Lung (tissue), 17 donors: ENCODE measurements at places on chromosomes 3 and 15. TPM values are rescaled to one million over a fixed set of nuclear protein-coding genes. Genes with fewer than 3 reads are reported as not detected.

AMT gene
- polyA plus RNA-seq: 3.8 TPM

OXTR gene
- polyA plus RNA-seq: 1.2 TPM

TUSC7 gene
- not detected for polyA plus RNA-seq

HCLS1 gene
- polyA plus RNA-seq: 31.0 TPM

CCDC13 gene
- polyA plus RNA-seq: 2.0 TPM

TEX55 gene
- polyA plus RNA-seq: not detected

RLBP1 gene
- polyA plus RNA-seq: not detected

ABHD10 gene
- polyA plus RNA-seq: 21.6 TPM

GOLGA8M gene
- polyA plus RNA-seq: 0.10 TPM

PTX3 gene
- 626 TPM for polyA plus RNA-seq

HES1 gene
- 16.5 TPM for polyA plus RNA-seq

DNA sequence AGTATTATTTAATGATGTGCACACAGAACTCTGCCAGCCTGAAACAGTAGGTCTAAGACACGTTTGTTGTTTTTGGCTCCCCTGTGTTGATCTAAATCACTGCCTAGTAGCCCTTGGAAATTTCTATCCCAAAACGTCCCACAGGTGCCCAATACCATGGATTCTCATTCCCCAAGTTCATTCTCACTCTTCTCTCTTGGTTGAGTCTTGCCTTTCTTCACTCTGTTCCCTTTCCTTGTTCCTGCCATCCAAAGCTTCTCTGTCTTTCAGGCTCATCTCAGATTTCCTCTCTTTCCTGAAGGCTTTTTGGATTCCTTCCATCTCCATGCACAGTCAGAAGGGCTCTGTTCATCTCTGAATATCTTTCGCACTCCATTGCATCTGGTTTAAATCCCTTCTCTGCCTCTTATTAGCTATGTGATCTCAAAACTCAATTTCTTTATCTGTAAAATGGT is 54.2 kb downstream of the PPARG start:
- no peak overlapping the region for H3K4me3 ChIP-seq
- H3K27me3 ChIP-seq: no peaks in the 10 kb centered on the region
- H3K27ac ChIP-seq: no peak overlapping the region
- DNase-seq: peak; percentile 84

GRCh38 chr3:162094301-162094700 is 597.7 kb downstream of the OTOL1 start:
- H3K4me1 ChIP-seq: no peaks in the 10 kb centered on the region
- no peaks in the 10 kb centered on the region for H3K27me3 ChIP-seq
- no peaks in the 10 kb centered on the region for H3K36me3 ChIP-seq

DNA sequence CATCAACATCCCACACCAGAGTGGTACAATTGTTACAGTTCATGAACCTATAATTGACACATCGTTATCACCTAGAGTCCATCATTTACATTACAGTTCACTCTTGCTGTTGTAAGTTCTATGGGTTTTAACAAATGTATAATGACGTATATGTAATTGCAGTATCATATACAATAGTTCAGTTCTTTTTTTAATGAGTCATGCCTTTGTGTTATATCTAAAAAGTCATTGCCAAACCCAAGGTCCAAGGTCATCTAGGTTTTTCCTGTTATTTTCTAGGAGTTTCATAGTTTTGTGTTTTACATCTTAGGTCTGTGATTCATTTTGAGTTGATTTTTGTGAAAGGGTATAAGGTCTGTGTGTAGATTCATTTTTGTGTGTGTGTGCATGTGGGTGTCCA is 160.9 kb upstream of the GALNT15 start:
- no peak overlapping the region for H3K4me3 ChIP-seq
- no peaks in the 10 kb centered on the region for H3K36me3 ChIP-seq
- no peak for DNase-seq
- H3K27me3 ChIP-seq: no peaks in the 10 kb centered on the region
- no peaks in the 10 kb centered on the region for H3K4me1 ChIP-seq
- H3K27ac ChIP-seq: no peak overlapping the region

DNA sequence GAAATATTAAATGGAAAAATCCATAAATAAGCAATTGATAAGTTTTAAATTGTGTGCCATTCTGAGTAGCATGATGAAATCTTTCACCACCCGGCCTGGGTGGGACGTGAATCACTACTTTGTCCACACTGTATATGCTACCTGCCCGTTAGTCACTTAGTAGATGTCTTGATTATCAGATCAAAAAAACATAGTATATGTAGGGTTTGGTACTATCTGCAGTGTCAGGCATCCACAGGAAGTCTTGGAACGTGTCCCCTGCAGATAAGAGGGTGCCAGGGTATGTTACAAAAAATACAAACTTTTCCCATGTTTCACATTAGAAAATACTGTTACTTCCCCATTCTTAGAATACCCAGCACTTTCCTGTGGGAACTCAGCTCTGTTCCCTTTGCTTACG is 35.2 kb downstream of the FAM81A start:
- H3K27ac ChIP-seq: no peak overlapping the region
- no peaks in the 10 kb centered on the region for H3K36me3 ChIP-seq
- DNase-seq: no peak
- H3K4me1 ChIP-seq: no peaks in the 10 kb centered on the region
- H3K27me3 ChIP-seq: no peaks in the 10 kb centered on the region

GRCh38 chr3:13044496-13045240 is 28.6 kb downstream of the IQSEC1 start:
- no peaks in the 10 kb centered on the region for H3K27me3 ChIP-seq
- H3K36me3 ChIP-seq: no peaks in the 10 kb centered on the region
- no peak overlapping the region for H3K27ac ChIP-seq
- no peak overlapping the region for H3K4me3 ChIP-seq

GRCh38 chr3:29486917-29487316 is 206.0 kb downstream of the RBMS3 start:
- no peaks in the 10 kb centered on the region for H3K27me3 ChIP-seq
- H3K27ac ChIP-seq: no peak overlapping the region
- no peaks in the 10 kb centered on the region for H3K4me1 ChIP-seq
- no peak for DNase-seq
- H3K36me3 ChIP-seq: no peaks in the 10 kb centered on the region
- H3K4me3 ChIP-seq: no peak overlapping the region

- no peak overlapping the region for H3K27ac ChIP-seq
- peaks cover 6% of the 10 kb centered on the region for H3K4me1 ChIP-seq
- H3K4me3 ChIP-seq: no peak overlapping the region
- H3K36me3 ChIP-seq: no peaks in the 10 kb centered on the region
- H3K27me3 ChIP-seq: no peaks in the 10 kb centered on the region
Observed at GRCh38 chr3:126855374-126855773, 127.5 kb upstream of the PLXNA1 start.

DNA sequence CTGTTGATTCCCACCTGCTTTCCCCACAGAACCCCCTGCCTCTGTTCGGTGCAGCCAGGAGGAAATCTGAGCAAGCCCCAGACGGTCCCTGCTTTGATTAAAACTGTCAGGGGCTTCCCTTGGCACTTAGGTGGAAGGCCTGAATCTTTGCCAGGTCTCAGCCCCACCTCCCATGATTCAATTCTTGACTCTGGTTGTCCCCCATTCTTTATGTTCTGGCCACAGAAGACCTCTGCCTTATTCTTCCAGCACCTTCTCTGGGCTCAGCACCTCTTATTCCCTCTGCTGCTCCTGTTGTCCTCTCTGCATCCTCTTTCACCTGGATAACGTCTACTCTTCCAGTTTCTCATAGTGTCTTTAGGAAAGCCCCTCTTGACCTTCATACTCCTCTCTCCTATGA is 349.4 kb downstream of the PTPRG start:
- H3K27me3 ChIP-seq: no peaks in the 10 kb centered on the region
- no peak overlapping the region for H3K4me3 ChIP-seq

DNA sequence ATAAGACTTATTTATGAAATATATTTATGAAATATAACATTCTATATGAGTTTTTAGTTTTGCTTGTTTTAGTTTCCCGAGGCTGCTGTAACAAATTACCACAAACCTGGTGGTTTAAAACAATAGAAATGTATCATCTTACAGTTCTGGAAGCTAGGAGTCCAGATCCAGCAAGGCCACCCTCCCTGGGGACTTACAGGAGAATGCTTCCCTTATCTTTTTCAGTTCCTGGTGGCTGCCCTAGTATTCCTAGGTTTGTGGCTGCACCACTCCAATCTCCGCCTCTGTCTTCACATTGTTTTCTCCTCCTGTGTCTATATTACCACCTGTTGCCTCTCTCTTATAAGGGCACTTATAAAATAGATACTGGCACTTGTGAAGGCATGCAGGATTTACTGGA is 877.8 kb downstream of the TUSC7 start:
- no peak for DNase-seq
- H3K4me1 ChIP-seq: no peaks in the 10 kb centered on the region
- no peak overlapping the region for H3K27ac ChIP-seq
- no peak overlapping the region for H3K4me3 ChIP-seq

- H3K27ac ChIP-seq: no peak overlapping the region
- no peak for DNase-seq
- H3K27me3 ChIP-seq: no peaks in the 10 kb centered on the region
- no peak overlapping the region for H3K4me3 ChIP-seq
- no peaks in the 10 kb centered on the region for H3K36me3 ChIP-seq
- H3K4me1 ChIP-seq: peaks cover 4% of the 10 kb centered on the region
Observed at GRCh38 chr3:54905261-54905888, 22.5 kb downstream of the LRTM1 start.

DNA sequence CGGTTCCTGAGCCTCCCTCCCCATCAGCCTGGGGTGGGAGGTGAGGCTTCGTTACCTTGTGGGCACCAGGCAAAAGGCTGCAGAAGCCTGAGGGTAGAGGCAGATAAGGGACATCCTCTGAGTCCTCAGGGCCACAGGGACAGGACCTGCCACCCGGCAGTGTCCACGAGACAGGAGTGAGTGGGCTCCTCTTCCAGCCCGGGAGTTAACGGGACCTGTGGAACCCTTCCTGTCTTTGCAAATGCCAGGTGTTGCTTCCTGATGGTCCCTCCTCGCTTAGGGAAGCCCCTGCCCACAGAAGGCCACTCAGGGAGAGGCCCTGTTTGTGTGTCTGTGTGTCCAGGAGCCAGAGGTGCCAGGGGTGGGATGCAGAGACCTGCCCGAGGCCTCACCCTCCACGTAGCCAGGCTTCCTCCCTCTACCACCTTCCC is 111.1 kb upstream of the ALDH1A3 start:
- no peak for DNase-seq
- H3K27ac ChIP-seq: no peak overlapping the region
- no peak overlapping the region for H3K4me3 ChIP-seq
- no peaks in the 10 kb centered on the region for H3K36me3 ChIP-seq
- H3K27me3 ChIP-seq: no peaks in the 10 kb centered on the region

- H3K27me3 ChIP-seq: no peaks in the 10 kb centered on the region
- no peaks in the 10 kb centered on the region for H3K4me1 ChIP-seq
- DNase-seq: no peak
- H3K27ac ChIP-seq: no peak overlapping the region
Observed at GRCh38 chr3:108137460-108137814, 46.6 kb upstream of the CD47 start.

GRCh38 chr15:40878785-40879184 is 4.8 kb upstream of the RHOV start:
- H3K36me3 ChIP-seq: no peaks in the 10 kb centered on the region
- no peak overlapping the region for H3K27ac ChIP-seq
- no peak for DNase-seq
- H3K27me3 ChIP-seq: no peaks in the 10 kb centered on the region
- no peak overlapping the region for H3K4me3 ChIP-seq

- no peak overlapping the region for H3K27ac ChIP-seq
- no peaks in the 10 kb centered on the region for H3K27me3 ChIP-seq
- DNase-seq: peak; percentile 79
Observed at GRCh38 chr3:61780455-61781228, 219.3 kb downstream of the PTPRG start.
